Stimulated activated CD4-positive, alpha-beta T cell treated with anti-CD3 and anti-CD28 coated beads, Interleukin-4, amount 100 ng/mL, for 48 hours (primary cell): ENCODE measurements at places on chromosomes 1 and 21.

- no peak for DNase-seq
These were observed 29.6 kb upstream of the RGS16 start for GRCh38 chr1:182633657-182634281.

DNA sequence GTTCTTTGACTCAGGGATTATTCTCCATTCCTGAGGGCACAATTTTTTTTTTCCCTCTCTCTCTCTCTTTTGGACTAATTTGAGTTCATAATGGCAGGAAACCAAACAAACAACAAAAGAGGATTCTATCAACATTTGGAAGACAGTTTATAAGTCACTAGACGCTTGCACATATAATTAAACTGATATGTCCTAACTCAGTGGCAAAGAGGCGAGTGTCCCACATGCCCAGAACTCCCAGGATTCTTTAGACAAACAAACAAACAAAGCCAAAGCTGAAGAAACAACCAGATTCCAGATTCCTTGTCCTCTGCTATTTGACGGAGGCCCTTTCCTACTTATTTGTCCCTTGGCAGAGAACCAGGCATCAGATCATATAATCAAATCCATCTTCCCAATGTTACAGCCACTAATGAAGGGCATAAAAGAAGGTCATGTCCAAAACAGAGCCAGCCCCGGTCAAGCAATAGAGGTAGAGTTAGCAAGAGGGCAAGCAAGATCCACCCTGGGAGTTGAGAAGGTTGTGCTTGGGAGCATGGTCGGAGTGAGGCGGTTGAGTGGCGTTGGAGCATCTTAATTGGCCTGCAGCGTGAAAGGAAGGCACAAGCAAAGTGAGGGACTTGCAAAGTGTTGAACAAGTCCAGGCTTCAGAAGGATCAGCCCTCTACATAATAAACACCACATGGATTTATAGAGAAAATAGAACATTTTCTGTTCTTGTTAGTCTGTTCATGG lies 30.3 kb downstream of the ZNF362 start:
- DNase-seq: no peak

DNA sequence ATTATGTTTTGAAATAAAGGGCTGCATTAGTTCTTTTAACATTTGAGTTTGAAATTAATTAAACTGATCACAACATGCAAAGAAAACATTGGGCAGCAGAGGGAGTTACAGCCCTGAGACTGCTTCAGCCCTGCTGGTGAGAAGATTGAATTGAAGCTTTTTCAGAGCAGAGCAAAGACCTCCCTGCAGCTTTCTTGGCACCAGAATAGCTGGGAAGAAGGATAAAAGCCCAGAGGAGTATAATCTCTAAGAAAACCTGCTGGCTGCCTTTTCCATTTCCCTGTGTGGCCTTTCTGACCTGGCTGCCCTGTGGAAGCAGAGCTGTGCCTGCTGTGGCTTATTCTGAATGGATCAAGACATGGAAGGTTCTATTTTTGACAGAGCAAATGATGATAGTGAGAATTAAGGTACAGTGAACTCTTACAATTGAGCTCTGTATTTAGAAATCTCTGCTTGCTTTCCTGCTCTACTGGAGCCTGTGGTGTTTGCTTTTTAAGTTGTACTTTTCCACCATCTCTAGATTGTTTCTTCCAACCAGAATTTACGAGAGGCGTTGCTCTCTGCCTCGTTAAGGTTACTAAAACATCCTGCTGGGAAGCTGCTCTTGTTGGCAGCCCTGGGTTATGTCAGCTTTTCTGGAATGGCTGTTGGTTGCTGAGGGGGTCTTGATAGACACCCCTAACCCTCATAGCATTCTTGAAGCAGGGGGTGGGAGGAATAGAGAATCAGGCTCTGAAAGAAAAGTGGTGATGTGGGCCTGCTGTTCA lies 9.9 kb downstream of the SNRPE start:
- no peak for DNase-seq

GRCh38 chr1:7252411-7253117 lies 467.3 kb downstream of the CAMTA1 start:
- DNase-seq: no peak

DNA sequence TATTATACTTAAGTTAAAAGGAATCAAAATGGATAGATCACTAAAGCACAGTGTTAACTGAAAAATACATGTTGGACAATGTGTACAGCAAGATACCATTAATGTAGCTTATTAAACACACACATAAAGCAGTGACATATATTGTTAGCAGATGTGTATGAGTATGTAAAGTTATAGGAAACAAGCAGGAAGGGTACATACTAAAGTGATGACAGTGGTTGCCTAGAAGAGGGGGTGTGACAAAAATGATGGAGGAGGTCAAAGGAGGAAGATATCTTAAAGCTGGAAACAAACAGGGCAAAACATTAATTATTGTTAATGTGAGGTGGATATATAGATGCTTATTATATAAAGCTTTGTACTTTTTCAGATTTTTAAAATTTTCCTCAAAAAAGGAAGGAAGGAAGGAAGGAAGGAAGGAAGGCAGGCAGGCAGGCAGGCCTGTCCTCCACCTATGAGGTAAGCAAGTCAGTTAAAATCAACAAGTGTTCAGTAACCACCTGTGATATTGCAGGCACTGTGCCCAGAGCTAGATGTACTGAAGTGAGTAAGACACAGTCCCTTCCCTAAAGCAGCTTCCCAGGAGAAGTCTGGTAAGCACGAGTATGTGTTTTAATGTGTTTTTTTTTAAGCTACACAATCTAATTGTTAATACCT lies 252.9 kb upstream of the NR5A2 start:
- DNase-seq: no peak

DNA sequence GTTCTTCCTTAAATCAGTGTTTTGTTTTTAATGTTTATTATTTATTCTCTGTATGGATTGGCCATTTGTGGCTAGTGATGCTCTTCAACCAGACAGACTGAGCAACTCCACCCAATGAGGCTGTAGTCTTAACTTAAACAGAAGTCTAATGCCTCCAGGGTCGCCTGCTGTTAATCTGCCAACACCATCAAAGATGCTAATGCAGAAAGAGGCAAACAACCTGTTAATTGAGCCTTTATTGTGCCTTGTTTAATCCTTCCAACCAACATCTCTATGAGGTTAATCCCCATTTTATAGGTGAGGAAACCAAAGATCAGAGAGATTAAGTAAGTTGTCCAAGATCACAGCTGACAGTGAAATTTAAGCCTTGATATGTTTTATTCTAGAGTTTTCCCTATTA lies 79.4 kb upstream of the SSX2IP start:
- no peak for DNase-seq

DNA sequence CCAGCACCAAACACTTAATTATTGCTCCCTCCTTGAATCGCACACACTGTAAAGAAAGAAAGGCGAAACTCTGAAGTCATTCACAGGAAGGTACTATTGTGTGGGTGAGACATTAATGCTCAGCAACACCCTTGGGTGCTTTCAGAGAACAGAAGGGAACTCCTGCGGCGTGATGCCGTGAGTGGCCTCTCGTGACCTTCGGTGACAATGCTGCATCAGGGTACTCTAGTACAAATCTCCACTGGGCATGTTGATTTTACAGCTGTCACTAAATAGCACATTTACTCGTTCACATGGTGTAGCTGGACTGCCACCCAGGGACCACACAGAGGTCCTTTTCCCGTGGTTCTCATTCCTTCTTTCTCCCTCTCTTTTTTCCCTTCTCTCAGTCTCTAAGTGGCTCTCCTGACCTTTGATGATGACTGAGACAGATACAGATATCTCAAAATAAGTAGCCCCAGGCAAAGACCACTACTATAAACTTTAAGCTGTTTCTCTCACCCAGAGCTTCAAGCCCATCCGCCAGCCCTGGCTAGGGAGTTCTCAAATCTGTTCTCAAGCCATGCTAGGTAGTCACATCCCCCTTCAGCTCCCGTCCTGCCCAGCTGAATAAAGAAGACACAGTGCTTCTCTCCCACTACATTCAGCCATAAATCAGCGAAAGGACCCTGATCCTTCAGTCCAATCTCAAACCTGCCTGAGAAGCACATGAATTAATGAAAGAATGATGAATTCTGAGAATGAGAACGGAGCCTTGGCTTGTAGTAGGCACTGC lies 223.4 kb upstream of the FMN2 start:
- DNase-seq: no peak

- DNase-seq: no peak
These were observed 11.1 kb downstream of the TMEM240 start for GRCh38 chr1:1529321-1529720.

DNA sequence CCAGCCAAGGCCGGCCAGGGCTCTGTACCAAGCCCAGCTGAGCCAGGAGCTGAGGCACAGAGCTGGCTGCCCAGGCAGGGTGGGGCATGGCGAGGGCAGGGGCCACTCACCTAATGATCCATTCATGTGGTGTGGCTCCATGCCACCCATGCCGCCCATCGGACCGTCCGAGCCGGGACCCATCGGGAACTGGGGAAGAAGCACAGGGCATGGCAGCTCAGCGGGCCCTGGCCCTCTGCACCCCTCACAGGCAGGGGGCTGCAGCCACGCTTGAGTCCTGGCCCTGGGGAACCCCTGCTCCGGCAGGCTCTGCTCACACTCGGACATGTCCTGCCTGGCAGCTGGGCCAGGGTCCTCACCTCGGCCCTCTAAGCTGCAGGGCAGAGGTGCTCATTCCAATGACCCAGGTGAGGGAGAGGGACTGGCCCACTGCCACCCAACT lies 28.7 kb downstream of the MRPL37 start:
- no peak for DNase-seq
